T-helper 1 cell (primary cell): ENCODE measurements at places on chromosomes 3 and 15.

- no peak for DNase-seq
Measured at GRCh38 chr3:159779883-159780282, 208.8 kb upstream of the IL12A start.

- no peak for DNase-seq
Measured at GRCh38 chr3:4290272-4290893, 12.8 kb upstream of the SETMAR start.

DNA sequence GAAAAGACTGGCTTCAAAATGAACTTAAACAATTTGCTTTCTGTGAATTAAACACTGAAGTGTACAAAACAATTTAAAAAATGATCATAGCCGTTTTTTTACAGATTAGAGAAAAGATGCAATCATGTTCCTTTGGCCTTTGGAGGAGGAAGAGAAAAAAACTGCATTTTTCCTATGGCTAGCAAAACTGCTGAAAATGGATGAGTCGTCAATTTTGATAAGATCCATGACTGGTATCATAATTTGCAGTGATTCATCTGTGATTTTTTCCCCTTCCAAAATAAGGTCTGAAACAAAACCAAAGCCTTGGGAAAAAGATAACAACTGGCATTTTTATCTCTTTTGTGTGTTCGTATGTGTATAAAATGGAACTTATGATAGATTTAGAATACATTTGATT lies 255.6 kb upstream of the SATB1 start:
- DNase-seq: no peak

DNA sequence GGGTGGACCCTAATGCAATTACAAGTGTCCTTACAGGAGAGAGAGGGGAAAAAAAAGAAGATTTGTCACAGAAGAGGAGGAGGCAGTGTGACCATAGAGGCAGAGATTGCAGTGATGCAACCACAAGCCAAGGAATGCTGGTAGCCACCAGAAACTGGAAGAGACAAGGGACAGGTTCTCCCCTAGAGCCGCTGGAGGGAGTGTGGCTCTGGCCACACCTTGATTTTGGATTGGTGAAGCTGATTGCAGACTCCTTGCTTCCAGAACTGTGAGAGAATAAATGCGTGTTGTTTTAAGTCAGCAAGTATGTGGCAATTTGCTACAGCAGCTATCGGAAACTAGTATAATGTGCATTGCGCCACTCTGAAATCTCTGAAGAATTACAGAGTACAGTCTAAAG lies 110.1 kb downstream of the SRGAP3 start:
- DNase-seq: no peak

GRCh38 chr15:44315126-44315525 lies 26.6 kb downstream of the GOLM2 start:
- DNase-seq: no peak

GRCh38 chr3:101527441-101527840 lies 14.4 kb upstream of the SENP7 start:
- no peak for DNase-seq

DNA sequence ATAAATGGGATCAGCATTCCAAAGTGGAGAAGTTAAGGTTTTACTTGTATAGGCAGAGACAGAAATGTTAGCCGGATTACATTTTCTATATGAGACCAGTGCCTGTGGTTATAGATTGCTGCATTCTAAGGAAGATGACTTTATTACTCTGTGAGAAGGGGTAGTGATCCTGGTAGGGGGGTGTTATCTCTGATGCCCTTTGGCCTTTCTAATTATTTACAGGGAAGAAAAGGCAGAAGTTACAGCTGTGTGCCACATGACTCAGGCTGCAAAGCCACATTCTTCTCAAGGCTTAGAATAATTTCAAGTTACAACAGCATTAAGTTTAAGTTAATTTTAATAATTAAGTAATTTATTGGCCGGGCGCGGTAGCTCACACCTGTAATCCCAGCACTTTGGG lies 2.2 kb upstream of the TMC3 start:
- DNase-seq: no peak

DNA sequence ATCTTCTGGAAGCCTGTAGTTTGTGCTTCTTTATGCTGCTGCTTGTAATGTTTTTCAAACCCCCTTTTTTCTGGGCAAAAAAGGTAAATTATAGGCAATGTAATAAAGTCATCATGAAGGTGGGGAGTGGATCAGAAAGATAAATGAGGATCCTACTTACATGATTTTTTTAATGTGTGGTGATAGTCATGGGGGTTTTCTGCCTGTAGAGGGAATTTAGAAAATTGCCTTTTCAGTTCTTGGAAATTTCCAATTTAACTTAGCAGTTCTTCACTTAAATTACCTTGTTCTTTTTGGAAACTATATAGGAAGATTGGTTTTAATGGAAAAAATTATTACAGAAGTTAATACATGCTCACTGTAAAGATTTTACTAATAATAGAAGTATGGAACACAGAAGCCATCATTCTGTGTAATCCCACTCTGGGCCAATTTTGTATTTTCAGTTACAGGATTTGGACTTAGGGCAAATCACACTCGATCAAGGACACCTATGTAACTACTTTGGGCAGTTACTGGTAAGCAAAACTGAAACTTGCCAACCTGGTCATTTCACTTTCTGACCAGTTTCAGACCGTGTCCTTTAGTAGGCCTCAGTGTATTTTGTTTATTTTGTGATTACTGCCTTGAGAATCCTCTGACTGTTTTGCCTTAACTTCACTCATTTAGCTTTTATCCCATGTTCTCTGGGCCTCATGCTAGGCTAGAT lies 10.5 kb upstream of the SCAANT1 start:
- no peak for DNase-seq
